ENCODE measurements at places on chromosomes 7 and 10.

DNA sequence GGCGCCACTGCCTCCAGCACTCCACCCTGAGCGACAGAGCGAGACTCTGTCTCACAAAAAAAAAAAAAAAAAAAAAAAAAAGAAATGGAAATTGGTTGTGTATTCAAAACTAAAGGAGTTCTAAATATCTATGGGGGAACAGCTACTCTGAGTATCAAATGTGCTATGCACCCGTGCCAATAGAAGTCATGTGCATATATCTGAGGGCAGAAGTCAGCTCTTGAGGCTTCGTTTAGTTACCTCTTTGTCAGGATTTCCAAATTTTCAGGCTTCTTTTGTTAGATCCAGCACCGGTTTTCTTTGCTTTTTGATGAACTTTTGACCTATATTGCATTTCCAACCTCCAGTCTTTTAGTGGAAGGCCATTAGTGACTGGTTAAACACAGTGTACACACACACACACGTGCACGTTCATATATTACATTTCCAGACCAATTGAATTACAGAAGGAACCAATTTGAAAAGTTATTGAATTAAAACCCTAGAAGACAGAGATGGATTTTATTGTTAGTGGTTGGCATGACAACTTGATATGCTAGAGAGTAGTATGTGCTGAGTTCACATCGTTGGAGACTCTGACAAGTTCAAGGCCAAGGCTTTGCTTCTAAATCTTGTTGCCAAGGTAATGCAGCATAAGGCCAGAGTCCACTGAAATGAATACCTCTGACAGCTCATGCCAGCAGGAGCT is 33.1 kb upstream of the ADD3 start:
- no peak for DNase-seq

DNA sequence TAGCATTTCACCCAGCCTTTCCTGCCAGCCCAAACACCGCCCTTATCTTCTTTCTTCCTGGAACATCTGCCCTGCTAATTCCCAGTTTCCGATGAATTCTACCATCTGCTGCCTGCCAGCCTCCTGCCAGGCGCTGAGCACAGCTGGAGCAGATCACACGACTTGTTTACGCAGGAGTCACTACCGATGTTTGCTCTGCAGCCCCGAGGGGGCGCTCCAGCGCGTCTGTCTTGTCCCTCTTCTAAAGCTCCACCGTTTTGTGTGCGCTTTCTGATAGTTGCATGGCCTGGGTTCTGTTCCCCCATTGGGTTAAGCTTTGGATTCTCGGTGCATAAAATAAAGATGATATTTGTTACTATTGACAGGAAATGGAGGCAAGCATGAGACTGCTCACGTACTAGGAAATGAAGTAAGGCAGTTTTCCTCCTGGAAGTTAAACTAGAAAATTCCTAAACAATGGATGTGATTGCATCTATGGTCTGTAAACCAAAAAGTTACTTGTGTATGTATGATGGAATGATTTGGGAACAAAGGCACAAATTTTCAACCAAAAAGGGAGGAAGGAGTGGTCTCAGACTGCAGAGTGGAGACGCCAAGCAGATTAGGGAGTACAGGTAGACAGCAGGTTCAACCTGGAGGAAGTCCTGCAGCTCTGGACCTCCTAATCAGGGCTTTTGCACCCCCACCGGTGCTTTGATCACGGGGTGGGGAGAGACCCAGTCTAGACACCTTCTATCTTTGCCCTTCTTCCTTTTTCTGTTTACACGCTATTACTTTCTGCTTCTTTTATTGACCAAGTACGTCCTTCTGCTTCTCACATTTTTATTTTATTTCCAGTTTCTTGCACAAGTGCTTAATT is 2.2 kb upstream of the RBM17 start:
- peak; percentile 77 for DNase-seq

- no peak for DNase-seq
Observed at GRCh38 chr10:131899695-131900349, 986 bp upstream of the PPP2R2D start.

GRCh38 chr10:67803588-67804394 is 34.2 kb downstream of the DNAJC12 start:
- no peak for DNase-seq

DNA sequence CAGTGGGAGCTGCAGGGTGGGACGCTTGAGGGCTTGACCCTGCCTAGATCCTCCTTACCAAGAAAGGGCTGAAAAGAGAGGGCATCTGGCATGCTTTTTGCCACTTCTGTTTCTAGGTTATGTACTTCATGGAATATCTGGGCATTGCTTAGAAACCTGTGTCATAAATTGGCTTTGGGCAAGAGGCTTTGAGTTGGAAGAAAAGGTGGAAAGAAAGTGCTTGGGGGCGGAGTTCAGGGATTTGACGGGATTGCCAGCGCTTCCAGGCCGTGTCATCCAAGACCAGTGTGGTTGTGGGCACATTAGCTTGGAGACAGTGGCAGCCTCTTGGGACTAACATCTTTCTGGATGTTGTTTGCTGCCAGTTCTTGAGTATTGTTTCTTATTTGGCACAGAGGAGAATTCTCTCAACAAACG is 825 bp downstream of the ZNF862 start:
- DNase-seq: no peak

GRCh38 chr7:108529341-108529740 is 3.4 kb upstream of the PNPLA8 start:
- DNase-seq: no peak

GRCh38 chr7:36034020-36034419 is 119.0 kb upstream of the EEPD1 start:
- peak; percentile 62 for DNase-seq

DNA sequence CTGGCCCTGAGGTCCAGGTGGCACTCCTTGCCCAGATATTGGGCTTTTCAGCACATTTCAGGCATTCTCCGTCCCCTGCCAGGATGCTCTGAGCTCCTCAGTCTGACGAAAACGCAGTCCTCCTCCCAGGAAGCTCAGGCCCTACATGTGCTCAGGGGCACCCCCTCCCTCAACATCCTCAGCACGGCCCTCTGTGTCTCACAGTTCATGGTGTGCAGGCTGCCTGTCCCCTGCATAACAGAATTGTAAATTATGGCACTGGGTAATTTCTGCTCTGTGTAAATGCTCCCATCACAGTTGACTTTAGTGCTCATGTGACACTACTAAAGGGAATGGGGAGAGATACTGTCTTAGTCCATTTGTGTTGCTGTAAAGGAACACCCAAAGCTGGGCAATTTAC is 563.8 kb downstream of the DNAJB6 start:
- DNase-seq: no peak

DNA sequence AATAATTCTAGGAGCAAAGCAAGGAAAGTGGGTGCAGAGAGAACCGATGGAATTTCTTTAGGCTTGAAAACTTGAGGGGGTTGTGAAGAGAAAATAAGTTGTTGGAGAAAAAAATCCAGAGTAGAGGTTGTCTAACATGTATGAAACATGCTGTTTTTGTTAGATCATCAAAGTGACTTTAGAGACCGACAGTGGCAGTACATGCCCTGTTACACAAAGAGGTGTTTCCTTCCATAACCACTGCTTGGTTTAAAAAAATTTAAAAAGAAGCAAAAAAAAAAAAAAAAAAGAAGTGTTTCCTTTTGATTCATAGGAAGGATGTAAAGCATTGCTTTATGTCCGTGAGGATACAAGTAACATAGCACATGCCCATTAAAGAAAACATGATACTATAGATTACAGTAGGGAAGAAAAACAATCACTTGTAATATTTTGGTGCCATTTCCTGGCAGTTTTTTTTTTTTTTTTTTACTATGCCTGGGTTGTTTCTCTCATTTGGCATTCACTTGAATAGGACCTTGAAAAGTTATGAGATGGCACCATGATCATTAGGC is 6.1 kb downstream of the ENTPD1 start:
- DNase-seq: no peak

DNA sequence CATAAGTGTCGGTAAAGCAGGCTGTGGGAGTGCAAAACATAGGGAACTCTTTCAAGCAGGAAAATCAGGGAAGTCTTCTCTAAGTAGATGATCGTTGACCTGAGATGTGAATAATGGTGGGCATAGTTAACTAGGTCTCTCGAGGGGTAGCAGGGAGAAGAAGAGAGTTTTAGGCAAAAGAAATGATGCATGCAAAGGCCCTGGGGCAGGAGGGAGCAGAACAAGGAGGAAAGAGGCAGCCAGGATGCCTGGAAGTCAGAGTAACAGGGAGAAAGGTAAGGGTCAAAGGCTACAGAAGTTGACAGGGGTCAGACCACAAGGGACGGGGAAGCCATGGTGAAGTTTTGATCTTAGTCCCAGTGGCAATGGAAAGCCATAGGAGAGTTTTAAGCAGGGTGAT is 47.8 kb upstream of the PAX2 start:
- no peak for DNase-seq

- no peak for DNase-seq
Observed at GRCh38 chr7:47386273-47386835, 195.6 kb downstream of the TNS3 start.

DNA sequence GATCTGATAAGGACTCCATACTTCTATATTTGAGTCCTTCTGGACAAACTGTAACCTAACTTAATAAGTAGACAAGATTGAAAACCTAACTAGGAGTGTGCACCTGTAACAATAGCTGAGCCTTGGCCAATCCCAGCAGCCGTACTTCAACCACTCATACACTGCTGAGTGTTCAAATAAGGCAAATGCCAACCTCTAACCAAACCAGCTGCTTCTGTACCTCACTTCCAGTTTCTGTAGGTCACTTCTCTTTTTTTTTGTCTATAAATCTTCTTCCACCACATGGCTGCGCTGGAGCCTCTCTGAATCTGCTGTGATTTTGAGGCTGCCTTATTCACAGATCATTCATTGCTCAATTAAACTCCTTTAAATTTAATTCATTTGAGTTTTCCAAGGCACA is 753.2 kb downstream of the DNAJB9 start:
- no peak for DNase-seq

DNA sequence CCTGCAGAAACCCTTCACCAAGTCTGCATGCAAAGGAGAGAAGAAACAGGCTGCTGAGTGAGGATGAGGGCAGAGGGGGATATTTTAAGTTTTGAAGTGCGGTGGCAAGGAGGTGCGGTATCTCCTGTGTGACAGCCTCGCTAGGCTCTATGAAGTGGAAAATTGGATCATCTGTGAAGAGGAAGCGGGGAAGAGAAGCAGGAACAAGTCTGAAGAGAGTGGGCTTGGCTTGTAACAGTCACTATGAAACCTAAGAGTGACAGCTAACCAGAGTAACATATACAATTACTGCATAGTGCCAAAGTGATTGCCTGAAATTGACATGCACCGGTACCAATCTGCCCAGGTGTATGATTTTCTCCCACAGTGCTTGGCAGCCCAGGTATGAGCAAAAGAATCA is 287.5 kb upstream of the KLF14 start:
- DNase-seq: no peak

- no peak for DNase-seq
Observed at GRCh38 chr10:96208271-96208670, 63.1 kb downstream of the BLNK start.

DNA sequence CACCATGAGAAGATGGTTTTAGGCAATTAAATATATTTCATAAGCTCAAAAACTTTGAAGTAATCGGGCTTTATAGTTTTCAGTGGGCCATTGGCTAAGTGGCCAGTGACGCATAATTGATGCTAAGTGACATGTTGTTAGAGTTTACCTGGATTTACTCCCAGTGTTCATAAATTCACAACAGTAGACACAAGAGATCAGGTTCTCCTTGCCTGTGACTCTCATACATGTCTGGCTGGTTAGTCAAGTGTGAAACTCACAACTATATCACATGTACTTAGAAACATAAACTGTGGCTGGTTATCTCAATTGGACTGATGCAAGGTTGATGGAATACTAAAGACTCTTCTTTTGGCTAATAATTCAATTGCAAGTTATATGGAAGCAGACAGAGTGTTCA is 26.2 kb downstream of the ASB15 start:
- DNase-seq: no peak

DNA sequence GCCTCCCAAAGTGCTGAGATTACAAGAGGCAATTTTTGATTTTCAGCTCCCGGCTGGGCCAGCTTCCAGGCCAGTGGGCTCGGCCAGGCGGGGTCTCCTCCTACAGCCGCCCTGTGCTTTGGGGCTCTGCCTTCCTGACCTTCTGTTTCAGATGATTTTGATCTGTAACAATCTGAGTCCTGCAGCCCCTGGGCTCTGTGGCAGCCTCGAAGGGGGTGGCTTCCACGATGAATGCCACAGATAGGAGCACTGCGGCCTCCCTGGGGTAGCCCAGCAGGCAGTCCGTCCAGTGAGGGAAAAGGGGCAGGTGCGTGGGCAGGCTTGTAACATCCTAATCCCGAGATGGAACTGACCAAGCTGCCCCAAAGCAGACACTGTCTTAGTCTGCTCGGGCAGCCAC is 177.5 kb downstream of the DNAJB6 start:
- DNase-seq: no peak

DNA sequence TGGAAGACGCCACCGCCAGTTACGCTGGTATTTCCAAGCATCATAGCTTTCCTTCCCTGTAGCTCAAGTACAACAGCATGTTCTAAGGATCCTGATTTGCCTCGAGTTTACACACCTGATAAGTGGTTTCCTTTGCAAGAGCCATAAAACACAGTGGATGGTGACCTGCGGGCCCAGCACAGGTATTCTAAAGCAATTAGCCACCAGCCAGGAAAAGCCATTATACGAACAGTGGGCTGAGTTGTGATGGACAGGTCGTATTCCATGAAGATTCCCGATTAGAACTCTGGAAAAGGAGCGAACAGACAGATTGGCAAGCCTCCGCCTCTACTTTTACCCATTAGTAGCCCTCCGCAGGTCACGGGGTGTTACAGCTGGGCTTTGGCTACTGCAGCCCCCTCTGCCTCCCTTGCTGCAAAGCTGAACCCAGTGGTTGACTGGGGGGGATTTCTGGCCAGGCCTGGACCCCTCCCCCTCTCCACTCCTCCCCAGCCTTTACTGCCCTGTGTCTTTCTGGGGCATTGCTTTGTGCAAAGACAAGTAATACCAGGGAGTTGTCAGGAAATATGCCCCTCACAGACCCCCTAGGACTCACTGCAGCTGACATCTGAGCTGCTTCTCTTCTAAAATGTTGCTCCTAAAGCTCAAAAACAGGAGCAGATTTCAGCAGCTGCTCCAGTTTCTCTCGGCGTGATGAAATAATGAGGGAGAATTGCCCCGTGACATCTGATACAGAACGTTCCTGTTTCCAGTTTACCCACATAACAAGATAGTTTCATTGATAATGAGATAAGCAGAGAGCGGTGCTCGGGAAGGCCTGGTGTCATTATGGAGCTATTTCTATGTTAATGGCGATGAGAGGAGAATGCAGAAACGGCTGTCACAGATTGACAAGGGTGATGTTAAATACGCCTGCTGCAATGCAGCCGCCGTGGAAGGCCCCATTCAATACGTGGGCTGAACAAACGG is 214.4 kb downstream of the CCSER2 start:
- no peak for DNase-seq

DNA sequence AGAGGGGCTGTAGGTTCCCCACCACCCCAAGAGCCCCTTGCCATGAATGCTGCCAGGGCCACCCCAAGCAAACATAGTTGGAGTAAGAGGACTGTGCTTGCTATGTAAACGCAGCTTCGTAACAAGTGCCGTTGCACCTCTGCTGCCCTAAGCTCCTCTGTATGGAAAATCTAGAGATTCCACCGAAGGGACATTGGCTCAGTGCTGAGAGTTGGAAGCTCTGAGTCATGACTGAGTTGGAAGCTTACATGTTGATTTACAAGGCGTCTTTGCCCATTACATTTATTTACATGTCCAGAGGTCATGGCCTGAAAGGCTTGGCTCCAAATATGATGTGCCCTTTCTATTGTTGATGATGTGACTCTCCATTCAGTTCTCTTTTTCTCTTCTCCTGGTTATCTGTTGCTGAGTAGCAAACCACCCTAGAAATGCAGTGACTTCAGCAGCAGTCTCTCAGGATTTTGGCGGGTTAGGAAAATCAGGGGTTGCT is 233.1 kb upstream of the TCF7L2 start:
- DNase-seq: peak; percentile 15

GRCh38 chr7:37741776-37742175 is 58.2 kb downstream of the GPR141 start:
- no peak for DNase-seq

- DNase-seq: no peak
Observed at GRCh38 chr7:50207686-50208255, 96.7 kb upstream of the IKZF1 start.
